Stimulated activated CD4-positive, alpha-beta T cell treated with anti-CD3 and anti-CD28 coated beads, Interleukin-12 subunit alpha, Interleukin-12 subunit beta, amount 100 ng/mL, for 4 hours (primary cell): ENCODE measurements at places on chromosomes 6 and 20.

- no peak for DNase-seq
These were observed 5.9 kb upstream of the SLCO4A1 start for GRCh38 chr20:62636446-62636845.

DNA sequence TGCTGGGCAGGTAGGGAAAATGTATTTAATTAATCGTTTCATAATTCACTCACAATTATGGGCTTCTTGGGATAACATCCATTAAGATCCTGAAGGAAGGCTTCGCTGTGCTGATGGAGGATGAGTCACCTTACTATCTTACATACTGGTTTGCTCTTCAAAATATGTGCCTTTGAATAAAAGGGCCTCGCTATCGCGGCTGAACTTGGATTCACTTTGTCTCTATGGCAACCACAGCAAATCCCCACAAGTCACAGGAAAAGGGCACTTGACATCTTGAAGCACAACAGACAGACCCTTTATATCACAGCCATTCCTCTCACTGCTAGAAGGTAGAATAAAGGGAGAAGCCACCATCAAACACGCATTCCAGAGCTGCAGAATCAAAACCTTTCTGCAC is 141.3 kb upstream of the MYLIP start:
- DNase-seq = no peak

GRCh38 chr20:51486197-51487005 is 56.1 kb downstream of the NFATC2 start:
- DNase-seq = no peak

DNA sequence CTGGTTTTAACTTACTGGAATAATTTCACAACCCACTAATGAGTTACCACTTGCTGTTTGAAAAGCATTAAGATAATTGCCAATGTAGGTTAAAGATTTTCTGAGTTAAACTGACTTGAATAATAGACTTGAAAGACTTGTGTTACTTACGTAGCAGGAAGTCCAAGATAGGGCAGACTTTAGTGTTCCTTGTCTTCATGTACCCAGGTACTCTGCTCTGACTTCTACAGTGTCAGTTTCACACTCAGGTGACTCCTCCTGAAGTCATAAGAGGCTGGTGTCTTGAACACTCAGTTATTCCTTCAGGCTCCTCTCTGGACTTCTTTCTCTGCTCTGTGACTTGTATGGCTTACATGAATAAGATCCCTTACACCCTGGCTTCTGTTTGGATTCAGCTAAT is 76.3 kb upstream of the SGK1 start:
- no peak for DNase-seq

DNA sequence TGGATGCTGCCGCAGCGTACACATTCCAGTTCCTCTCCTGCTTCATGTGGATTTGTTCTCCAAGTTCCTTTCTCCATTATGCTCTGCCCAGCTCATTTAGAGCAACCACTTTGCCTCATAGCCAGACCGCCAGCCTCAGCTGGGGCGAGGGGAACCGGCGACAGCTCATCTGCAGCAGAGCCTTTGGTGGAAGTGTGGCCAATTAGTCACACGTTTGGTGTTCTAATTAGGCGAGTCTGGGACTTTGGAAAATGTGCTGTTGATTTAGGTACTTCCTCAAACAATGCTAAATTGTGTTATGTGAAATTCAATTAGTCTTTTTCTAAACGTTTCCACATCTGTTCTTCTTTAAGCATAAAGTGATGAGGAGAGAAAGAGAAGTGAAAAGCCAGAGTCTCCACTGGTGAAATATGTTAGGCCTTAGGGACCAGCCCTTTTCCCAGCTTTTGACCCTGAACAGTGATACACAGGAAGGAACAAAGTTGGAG is 217.9 kb downstream of the TBX18 start:
- no peak for DNase-seq

- DNase-seq = no peak
These were observed 51.6 kb downstream of the LAMA4 start for GRCh38 chr6:112202639-112203341.

- no peak for DNase-seq
These were observed 14.6 kb downstream of the SYNJ2 start for GRCh38 chr6:157996201-157996712.
